AML-193 (cell line): ENCODE measurements at places on chromosomes 1 and 21.

DNA sequence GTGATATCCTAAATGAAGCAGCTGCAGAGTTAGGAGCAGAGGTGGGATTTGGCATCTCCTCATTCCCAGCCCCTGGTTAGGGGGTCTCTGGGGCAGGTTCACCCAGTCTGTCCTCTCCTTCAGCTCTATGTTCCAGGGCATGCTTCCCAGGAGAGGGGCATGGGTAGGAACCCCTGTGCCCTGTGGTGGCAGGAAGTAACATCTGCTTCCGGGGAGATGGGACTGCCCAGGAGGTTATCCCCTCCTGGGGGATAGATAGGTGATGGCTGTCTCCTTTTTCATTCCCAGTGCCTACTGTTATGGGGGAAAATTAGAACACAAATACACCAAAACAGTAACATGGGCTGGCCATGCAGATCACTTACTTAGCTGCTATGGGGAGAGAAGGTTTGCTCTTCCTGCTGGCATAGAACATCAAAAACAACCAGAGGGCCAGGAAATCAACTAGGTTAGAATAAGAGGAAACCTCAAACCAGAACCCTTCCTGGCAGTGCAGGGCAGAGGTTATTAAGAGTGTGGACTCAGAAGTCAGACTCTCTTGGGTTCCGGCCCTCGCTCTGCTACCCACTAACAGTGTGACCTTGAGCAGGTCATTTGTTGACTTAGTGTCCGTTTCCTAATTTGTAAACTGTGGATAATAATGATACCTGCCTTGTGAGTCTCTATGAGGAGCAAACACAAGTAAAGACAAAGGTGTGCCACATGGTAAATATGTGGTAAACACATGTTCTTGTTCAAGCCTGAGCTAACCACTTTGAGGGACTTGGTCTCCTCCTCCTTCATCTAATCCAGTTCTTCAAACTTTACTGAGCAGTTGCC, 157.8 kb upstream of the JUN start:
- DNase-seq = no peak

GRCh38 chr1:210272666-210273065, 40.1 kb downstream of the SERTAD4 start:
- no peak for DNase-seq

DNA sequence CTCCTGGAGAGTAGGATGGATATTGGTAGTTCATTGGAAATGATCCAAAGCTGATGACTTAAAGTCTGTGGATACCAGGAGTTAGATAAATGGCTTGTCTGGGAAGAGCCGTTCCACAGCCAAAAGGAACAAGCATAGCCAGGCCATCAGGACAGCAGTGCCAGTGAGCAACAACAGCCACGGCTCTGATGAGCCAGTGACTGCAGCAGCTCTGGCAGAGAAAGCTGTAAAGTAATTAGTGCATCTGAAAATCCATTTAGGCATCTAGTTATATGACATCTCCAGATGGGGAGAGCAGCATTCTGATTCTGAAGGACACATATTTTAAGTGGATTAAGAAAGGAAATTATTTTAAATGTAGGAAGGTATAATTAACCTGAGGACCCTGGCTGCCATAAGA, 256.2 kb upstream of the PLXNA2 start:
- DNase-seq = no peak

DNA sequence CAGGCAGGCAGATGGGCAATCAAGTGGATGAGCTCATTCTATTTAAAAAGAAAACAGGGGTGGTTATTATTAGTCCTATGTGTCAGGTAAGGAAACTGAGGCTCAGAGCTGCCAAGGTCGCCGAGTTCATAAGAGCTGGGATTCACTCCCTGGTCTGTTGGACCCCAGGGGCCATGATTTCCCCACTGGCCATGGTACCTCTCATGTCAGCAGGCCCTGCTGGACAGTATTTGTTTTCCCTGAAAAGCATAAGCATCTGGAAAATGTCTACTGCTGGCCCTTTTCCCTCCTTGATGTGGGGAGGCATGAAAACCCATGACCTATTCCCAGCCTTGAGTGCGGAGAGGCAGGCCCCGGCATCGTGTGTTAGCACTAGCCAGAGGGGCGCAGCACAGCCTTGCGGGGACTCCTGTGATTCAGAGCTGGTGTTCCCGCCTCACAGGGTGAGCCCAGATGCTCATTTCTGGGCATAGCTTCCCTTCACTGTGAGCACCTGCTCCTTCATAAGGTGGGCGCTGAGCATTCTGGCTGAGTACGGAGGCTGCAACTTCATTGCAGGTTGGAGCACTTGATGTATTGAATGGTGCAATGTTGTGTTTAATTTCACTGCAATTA, 617.5 kb downstream of the PTPRU start:
- no peak for DNase-seq

GRCh38 chr1:53368314-53369033, 40.6 kb upstream of the LRP8 start:
- no peak for DNase-seq

- DNase-seq = no peak
Observed at GRCh38 chr1:10631811-10632593, 157.3 kb downstream of the PEX14 start.

- DNase-seq = no peak
Observed at GRCh38 chr1:197618061-197618460, 157.2 kb downstream of the DENND1B start.

DNA sequence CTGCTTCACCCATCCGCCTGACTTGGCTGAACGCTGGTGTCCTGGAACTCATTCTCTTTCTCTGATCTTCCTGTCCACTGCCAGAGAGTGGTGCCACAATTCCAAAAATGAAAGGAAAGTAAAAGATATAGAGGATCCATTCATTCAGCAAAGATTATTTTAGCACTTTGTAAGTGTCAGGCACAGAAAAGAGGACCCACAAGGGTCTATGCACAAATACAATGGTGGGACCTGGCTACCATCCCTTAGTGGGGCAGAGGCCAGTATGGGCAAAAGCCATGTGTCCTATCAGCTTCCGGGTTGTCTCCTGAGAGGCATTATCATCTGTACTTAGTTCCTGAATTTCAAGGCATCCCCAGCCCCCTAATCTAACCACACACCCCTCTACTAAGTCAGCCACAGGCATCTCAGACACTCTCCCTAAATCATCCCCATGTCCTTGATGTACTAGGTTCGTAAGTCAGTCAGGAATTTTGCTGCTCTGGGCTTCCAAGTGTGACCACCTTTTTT, 19.0 kb downstream of the SSR2 start:
- no peak for DNase-seq

DNA sequence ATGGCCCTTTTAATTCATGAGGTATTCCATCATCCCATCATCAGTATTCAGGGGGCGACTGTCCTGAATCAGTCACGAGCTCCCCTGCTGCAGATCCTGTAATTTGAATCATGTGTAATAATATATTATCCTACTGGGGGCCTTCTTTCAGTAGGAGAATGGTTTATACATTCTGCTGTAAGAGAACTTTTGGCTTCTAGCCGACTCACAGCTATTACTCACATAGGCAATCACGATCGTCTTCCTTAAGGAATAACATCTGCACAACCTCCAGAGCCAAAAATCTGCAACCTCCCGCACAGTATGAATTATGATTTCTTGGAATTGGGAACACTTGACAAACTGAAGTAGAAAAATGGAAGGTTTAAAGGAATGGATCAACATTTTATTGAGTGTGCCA, 343.0 kb downstream of the USP25 start:
- no peak for DNase-seq

DNA sequence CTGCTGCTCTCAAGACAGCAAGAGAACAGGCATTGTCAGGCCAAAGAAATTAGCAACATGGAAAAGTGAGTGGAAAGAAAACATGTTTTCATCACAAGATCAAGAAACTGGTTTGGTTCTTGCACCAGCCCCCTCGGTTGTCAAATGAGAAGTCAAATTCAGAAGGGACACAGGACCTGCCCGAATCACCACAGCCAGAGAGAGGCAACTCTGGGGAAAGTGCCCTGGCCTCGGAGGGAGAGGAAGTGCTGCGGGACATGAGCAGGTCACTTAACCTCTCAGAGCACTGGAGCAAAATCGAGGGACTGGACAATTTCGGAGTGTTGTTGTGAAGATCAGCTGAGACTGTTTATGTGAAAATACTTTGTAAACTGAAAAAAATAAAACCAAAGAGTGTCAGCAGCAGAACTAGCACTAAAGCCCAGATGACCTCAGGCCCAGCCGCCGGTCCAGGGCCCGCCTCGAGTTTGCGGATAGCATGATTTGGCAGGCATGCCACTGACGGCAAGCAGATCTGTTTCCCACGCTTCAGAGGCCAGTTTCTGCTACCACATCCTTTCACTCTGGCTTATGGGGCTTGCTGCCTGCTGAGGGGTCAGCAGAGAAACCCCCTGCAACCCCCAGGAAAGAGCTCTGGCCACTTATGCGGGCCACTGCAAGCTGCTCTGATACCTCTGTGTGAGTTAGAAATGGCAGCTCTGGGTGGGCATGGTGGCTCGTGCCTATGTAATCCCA, 32.1 kb downstream of the CD247 start:
- no peak for DNase-seq

- DNase-seq = no peak
Observed at GRCh38 chr1:223466151-223466550, 72.9 kb downstream of the CCDC185 start.

- peak; percentile 44 for DNase-seq
Observed at GRCh38 chr1:24688621-24689195, 45.6 kb downstream of the SRRM1 start.

DNA sequence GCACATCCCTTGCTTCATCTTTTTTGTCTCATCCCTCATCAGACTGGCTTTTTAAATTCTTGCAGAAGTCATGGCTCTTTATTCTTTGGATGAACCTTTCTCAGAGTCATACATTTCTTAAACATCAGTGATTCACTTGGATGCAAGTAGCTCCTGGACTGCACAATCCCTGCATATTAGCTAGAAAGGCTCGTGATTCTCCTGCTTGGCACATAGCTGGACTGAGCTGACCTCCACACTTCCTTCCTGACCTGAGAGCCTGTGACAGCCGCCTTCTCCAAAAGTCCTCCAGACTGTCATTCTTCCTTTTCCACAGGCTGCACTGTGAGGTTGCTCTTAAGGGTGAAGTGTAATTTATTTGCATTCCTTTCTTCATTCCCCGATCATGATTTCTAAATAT, 109.4 kb downstream of the RGL1 start:
- DNase-seq = no peak

DNA sequence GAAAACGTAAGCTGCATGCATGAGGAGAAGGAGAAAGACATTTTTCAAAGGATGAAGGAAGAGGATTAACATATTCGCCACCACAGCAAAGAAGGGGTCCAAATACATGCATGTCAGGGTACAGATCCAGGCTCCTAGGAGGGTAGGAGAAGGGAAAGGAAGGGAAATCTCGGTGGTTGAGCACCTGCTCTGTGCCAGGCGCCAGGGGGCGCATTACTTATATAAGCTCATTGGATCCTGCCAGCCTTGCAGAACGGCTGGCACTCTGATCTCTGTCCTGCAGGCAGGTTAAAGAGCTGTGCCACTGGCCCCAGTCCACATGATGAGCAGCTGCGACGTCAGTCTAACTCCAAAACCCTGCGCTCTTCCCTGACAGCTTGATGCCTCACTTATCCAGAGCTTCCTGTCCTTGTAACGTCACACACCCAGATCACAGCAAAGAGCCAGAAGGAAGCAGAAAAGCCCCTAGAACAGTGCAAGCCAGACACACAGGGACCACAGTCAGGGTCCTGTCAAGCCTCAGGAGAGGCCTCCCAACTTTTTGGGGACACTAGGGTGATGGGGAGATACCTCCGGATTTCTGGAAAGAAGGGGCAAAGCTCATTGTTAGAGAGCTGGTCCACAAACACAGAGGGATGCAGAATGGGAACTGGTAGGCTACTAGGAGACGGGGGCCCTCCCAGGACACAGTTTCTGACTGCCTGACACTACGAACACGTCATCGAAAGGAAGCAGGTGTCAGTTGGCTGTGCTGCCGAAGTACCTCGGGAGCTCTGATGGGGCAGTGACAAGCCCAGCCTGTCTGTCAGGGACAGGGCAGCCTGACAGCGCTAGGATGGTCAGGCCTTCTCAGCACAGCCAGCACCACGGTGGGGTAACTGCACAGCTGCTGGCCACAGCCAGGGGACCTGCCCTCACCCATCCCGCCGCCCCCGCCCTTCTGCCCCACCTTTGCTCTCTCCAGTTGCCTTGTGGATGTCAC, 99.1 kb downstream of the BEND5 start:
- peak; percentile 56 for DNase-seq

DNA sequence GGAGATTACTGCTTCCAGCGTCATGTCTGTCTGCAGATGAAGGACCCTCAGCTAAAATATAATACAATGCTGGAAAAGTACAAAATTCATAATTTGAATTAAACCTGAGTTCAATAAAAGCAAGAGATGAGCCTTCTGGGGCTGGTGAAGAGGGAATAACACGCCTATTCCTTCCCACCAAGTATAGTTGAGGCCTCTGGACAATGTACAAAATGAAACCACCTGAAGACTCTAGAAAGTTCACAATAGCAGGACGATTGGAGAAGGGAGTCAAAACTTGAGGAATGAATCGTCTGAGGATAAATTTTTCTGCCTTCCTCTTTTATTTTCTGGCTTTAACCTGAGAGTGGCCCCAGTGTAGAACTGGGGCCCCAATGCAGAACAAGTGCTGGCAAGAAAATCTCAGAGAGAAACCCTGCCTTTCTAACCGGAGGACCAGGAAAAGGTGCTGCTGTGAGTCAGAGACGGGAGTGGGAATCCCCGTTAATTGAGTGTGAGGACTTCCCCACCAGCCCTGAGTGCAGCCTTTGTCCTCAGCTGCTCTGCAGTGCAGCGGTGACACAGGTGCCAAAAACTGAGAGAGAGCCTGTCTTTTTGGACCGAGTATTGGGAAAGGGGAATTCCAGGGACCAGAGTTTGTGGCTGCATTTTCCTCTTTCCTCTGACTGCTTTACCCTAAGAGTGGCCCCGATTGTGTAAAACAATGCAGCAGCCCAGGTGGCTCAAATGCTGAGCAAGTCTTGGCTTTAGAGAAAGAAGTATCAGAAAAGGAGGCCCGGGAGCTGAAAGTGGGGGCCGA, 264.9 kb downstream of the DYRK1A start:
- no peak for DNase-seq

- no peak for DNase-seq
Observed at GRCh38 chr1:235187316-235187715, 26.3 kb upstream of the RBM34 start.
